Activated naive CD4-positive, alpha-beta T cell treated with anti-CD3 and anti-CD28 coated beads for 36 hours (primary cell): ENCODE measurements at places on chromosomes 6 and 20. TPM values are rescaled to one million over a fixed set of nuclear protein-coding genes. Genes with fewer than 3 reads are reported as not detected.
A peak's percentile ranks its signal among the peaks of the same experiment; 100 is the strongest.

Gene LGSN
- total RNA-seq: not detected

- peaks cover 33% of the 10 kb centered on the region for H3K27me3 ChIP-seq
- H3K4me1 ChIP-seq: peaks cover 6% of the 10 kb centered on the region
- DNase-seq: peak; percentile 71
- H3K4me3 ChIP-seq: peak overlapping the region; percentile 84
- no peaks in the 10 kb centered on the region for H3K36me3 ChIP-seq
Observed at GRCh38 chr6:56843476-56844349, 111.2 kb upstream of the BEND6 start.

DNA sequence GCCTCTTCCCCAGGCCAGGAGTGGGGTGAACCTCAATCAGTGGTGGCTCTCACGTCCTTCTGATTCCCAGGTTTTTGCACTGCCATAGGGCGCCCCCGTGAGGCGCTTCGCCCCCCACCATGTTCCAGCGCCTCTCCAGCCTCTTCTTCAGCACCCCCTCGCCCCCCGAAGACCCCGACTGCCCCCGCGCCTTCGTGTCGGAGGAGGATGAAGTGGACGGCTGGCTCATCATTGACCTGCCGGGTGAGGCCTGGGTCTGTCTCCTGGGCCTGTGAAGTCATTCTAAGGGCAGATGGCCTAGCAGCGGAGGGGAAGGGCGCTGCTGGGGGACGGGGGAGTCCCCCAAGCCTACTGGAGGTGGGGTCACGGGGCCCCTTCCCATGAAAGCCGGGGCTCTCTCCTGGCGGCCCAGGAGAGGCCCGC lies 4.5 kb downstream of the TP53INP2 start:
- peaks cover 16% of the 10 kb centered on the region for H3K4me1 ChIP-seq
- peaks cover 2% of the 10 kb centered on the region for H3K36me3 ChIP-seq
- peak; percentile 78 for DNase-seq
- no peak overlapping the region for H3K27ac ChIP-seq

Gene C20orf204
- total RNA-seq: 1.1 TPM

DNA sequence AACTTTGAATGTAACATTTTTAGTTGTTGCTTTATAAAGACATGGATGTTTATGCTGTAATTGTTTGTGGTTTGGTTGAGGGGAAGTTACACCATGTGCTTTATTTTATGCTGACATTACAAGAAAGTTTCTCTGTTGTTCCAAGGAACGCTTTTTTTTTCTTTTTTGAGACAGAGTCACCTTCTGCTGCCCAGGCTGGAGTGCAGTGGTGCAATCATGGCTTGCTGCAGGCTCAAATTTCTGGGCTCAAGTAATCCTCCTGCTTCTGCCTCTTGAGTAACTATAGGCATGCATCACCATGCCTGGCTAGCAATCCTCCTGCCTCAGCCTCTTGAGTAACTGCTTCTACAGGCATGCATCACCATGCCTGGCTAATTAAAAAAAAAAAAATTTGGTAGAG lies 21.0 kb upstream of the IFNGR1 start:
- no peak overlapping the region for H3K27ac ChIP-seq
- no peaks in the 10 kb centered on the region for H3K27me3 ChIP-seq
- no peaks in the 10 kb centered on the region for H3K36me3 ChIP-seq

DNA sequence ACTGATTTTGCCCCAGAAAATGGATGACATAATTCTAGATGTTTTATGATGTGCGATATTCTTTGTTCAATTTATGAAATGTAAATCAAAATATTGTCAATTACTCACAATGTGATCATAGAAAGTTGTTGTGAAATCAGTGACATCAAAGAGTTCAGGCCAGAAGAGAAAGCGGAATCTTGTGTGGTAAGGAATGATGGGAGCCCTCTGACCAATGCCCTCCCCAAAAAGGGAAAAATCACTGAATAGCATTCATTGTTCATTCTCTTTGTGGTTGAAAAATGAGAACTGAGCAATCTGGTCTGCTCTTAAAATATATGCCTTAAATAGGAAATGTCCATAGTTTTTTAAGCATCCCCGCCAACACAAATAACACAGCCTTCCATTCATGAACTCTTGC lies 247.1 kb upstream of the GRIK2 start:
- H3K27me3 ChIP-seq: no peaks in the 10 kb centered on the region
- no peak overlapping the region for H3K27ac ChIP-seq
- no peak for DNase-seq
